ENCODE measurements at places on chromosomes 3 and 15.

- no peak for DNase-seq
These were observed 16.0 kb upstream of the PSMD6 start for GRCh38 chr3:64039332-64039731.

GRCh38 chr15:67479781-67480505 is 41.0 kb upstream of the C15orf61 start:
- DNase-seq, result no peak

DNA sequence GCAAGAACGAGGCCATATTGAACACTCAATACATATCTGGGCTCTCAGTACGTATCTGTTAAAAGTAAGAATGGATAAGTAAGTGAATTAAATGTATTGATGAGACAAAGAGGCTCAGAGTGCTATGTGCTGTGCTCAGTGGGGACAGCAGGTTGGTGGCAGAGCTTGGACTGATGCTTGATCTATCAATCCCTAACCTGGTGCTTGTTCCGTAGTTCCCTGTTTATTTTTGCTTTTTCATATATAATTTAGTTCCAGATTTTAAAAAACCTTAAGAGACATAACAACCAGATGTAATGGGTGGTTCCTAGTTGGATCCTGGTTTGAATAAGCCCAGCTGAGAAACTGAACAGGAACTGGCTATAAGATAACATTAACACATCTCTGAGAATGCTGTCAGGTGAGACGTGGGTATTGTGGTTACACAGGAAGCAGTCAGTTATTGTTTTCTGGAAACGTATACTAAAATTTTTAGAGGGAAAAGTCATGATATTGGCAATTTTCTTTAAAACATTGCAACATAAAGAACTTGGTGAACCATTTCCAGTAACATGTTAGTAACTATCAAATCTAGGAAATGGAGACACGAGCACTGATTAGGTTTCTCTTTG is 120.5 kb downstream of the FOXB1 start:
- no peak for DNase-seq

DNA sequence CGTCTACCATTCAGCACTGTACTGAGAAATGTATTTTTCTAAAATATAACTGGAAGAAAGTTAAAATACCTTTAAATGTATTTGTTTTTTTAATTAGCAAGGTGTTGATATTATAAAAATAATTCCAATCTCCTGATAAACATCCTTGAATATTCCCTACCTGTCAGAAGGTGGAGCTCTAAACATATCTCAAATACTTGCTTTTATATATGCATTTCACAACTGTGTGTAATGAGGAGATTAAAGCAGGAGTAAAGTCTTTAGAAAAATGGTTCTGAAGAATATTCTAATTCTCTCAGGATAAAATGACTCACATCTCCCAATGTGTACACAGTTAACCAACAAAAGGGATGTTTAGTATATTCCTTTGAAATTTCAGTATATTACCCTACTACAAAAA is 422.7 kb downstream of the PLCL2 start:
- no peak for DNase-seq

DNA sequence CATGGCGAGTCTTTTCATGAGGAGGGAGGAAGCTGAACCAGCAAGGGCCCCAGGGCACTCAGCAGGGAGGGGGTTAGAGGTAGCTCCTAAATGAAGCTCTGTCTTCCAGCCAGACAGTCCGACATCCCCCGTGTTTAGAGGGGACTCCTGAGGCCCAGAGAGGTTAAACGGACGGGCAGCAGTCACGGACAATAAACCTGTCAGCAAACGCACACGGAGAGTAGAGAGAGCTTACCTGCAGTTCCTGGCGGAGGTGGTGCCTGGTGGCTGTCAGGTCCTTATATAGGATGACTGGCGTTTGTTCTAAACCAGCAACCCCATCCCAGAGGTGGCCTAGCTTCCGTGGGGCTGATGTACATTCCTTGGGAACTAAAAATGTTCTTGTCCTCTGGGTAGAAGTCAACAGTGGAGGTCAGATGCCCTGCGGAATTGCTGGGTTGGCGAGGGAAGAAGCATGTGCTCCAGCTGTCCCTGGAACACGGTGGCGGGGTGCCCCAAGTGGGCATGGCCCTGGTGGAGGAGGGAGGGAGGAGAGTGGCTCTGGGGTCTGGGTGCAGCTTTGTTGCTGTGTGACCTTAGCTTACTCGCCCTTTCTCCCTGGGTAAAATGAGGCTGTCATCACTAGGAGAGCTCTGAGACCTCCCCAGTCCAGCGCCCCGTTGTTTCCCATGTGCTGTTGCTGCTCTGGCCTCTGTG is 2.1 kb downstream of the GHRL start:
- DNase-seq, result no peak

All from naive B cell (primary cell).